GM18507 (cell line): ENCODE measurements at places on chromosomes 5 and 9.

DNA sequence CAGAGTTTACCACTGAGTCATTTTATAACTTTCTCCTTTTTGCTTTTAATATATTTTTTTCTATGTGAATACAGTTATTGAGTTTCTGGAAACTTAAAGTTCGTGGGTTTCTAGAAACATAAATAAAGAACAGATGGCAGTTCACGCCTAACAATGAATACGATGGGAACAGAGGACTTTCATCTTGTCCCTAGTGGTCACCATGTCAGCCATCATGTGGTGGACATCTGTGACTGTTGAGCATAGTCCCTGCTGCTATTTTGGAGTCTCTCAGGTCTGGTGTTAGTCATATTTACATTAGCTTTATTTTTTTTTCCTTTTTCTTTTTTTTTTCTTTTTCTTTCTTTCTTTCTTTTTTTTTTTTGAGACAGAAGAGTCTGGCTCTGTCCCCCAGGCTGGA is 85.3 kb downstream of the XRCC4 start:
- no peak for DNase-seq

GRCh38 chr9:5626727-5627634 is 1.9 kb upstream of the RIC1 start:
- no peak for DNase-seq

- no peak for DNase-seq
Measured at GRCh38 chr9:98231770-98232478, 23.5 kb downstream of the TBC1D2 start.

DNA sequence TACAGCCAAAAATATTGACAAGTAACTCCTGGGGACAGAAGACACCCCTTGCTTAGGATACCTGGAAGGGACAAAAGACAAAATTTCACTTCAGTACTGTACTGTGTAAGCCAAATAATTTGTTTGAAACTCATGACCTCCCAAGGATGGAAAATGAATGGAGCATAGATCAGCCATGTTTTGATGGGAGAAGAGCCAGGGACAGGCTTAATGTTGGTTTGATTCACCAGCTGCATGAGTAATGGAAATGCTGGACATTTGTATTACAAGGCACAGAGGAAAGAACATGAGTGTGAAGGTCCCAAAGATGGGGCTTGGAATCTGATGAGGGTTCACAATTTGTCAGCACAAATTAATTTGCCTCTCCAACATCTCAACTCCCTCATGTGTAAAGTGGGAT is 122.8 kb downstream of the ENC1 start:
- no peak for DNase-seq

GRCh38 chr5:173457482-173457881 is 129.3 kb upstream of the STC2 start:
- DNase-seq: no peak

- DNase-seq: no peak
Measured at GRCh38 chr5:138663009-138663408, 87.8 kb upstream of the HSPA9 start.

DNA sequence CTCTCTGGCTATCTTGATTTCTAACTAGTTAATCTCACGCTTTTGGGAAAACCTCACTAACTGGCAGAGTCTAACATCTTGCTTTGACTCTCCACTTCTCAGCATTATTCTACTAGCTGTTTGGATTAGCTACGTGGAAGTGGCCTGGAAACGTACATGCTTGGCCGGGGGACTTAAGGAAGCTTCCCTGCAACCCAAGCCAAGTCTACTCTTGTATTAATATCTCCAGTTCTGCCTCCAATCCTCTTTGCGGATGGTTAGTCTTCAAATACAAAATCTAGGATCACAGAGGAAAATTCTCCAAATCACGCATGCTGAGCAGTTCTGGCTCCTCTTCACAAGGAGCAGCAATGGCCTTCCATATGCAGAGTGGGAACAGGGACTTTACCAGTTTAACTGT is 51.8 kb upstream of the RETREG1 start:
- no peak for DNase-seq

- DNase-seq: no peak
Measured at GRCh38 chr9:97510797-97511654, 9.6 kb downstream of the TMOD1 start.

DNA sequence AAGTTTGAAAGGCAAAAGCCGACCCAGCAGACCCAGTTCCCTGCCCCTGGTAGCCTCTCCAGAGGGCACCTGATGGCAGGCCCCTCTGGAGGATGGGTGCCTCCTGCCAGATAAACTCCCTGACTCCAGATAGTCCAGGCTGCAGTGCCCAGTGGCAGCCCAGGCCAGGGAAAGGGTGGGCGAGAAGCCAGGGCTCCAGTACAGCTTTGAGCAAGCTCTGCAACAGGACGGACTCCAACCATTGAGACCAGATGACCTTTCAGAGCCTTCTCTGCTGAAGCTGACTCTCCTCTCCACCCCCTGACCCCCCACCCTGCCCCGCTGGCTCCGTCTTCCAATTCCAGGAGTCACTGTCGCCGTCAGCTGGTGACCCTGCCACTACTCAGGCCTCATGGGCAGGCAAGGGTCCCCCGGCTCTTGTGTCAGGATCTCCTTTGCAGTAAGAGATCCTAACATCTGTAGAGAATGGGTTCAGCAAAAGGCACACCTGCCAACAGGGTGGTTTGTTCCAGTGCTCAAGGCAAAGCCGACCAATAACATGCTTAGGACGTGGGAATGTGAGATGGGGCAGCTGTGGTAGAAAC is 15.5 kb upstream of the FCN1 start:
- no peak for DNase-seq

- DNase-seq: no peak
Measured at GRCh38 chr5:138666226-138666742, 86.9 kb upstream of the CTNNA1 start.

- DNase-seq: no peak
Measured at GRCh38 chr5:6730807-6731206, 17.6 kb downstream of the TENT4A start.

GRCh38 chr9:137253717-137254623 is 1.2 kb upstream of the NELFB start:
- no peak for DNase-seq

DNA sequence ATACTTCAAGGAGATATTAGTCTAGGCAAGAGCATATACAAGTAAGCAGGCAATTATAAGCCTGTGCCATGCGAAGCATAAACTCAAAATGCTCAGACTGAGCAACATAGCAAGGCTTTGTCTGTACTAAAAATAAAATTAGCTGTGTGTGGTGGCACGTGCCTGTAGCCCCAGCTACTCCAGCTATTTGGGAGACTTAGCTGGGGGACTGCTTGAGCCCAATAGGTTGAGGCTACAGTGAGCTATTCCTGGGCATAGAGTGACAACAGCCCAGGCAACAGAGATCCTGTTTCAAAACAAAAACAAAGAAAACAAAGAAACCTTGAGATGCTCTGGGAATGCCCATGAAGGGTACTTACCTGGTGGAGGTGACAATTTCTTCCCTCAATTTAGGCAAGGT is 130.5 kb upstream of the ZNF608 start:
- DNase-seq: no peak

- DNase-seq: no peak
Measured at GRCh38 chr5:172901012-172901780, 58.0 kb upstream of the RPL26L1 start.

DNA sequence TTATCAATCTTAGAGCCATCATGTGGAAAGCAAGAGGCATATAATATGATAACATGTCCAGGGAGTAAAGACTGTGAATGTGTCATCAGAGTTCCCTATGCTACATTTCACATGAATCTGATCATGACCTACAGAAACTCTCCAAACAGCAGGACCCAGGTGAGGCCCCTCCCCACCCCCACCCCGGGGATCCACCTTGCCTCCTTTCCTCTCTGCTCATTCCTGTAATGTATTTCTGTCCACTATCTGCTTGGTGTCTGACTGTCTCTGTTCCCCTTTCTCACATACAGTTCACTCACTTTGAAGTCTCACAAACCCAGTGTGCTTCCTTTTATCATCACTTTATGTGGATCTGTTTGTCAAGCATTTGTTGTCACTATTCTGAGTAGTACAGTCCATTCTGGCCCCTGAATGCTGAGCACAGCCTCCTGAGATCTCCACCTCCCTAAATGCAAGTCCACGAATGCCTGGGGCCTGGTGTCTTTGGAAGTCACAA is 76.4 kb upstream of the SMARCA2 start:
- DNase-seq: no peak

GRCh38 chr5:36944607-36945225 is 68.1 kb downstream of the NIPBL start:
- peak; percentile 5 for DNase-seq

GRCh38 chr5:1720396-1721110 is 79.1 kb downstream of the MRPL36 start:
- no peak for DNase-seq

- DNase-seq: no peak
Measured at GRCh38 chr5:52392321-52392720, 395.4 kb upstream of the ITGA1 start.

GRCh38 chr9:121633119-121633714 is 18.2 kb upstream of the DAB2IP start:
- no peak for DNase-seq
